ENCODE measurements at places on chromosomes 2 and 18. TPM values are rescaled to one million over a fixed set of nuclear protein-coding genes. Genes with fewer than 3 reads are reported as not detected.

DNA sequence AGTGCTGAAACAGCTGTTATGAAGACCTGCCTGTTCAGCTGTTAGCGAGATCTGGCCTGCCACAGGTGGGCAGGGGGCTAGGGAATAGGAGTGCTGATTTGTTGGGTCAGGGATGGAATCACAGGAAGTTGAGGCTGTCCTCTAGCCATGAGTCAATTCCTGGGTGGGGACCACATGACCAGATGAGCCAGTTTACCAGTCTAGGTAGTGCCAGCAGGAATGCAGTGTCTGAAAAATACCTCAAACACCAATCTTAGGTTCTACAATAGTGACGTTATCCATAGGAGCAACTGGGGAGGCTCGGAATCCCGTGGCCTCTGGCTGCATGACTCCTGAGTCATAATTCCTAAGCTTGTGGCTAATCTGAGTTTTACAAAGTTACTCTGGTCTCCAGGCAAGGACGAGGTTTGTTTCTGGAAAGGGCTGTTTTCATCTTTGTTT is 44.9 kb downstream of the DYSF start:
- no peaks in the 10 kb centered on the region for H3K36me3 ChIP-seq
- DNase-seq, result no peak
- no peaks in the 10 kb centered on the region for H3K27me3 ChIP-seq
- peaks cover 10% of the 10 kb centered on the region for H3K4me1 ChIP-seq
- H3K27ac ChIP-seq, result peak overlapping the region; percentile 17

The WIPF1 gene
- total RNA-seq, result 3.8 TPM

The ANKRD53 gene
- 0.73 TPM for total RNA-seq

The AQP12B gene
- total RNA-seq, result not detected

DNA sequence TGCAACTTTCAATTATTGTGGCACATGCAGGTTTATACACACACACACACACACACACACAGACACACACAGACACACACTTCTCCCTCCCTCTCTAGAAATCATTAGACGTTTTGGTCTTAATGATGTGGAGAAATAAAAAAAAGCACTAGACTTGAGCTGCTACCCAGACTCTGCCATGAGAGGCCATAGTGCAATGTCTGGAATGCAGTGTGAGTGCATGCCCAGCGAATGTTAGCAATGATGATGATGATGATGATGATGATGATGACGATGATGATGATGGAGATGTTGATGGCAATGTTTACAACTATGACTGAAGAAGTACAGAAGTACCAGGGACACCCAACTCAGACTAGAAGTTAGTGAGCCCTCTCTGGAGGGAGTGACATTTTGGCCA is 23.8 kb upstream of the KLHL29 start:
- H3K4me3 ChIP-seq, result no peak overlapping the region
- DNase-seq, result no peak
- H3K27ac ChIP-seq, result no peak overlapping the region
- no peaks in the 10 kb centered on the region for H3K36me3 ChIP-seq
- peaks cover 5% of the 10 kb centered on the region for H3K4me1 ChIP-seq

DNA sequence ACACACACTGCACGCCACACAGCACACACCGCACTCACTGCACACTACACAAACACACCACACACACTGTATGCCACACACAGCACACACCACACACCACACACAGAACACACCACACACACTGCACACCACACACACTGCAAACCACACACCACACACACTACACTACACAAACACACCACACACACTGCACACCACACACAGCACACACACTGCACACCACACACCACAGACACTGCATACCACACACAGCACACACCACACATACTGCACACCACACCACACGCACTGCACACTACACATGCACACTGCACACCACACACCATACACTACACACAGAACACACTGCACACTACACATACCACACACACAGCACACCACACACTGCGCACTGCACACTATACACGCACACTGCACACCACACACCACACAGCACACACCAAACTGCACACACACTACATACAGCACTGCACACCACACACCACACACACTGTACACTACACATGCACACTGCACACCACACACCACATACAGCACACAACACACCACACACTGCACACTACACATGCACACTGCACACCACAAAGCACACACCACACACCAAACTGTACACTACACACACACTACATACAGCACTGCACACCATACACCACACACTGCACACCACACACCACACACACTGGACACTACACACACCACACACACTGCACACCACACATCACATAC is 59.6 kb downstream of the ASB1 start:
- DNase-seq, result no peak
- no peak overlapping the region for H3K4me3 ChIP-seq
- H3K27ac ChIP-seq, result no peak overlapping the region
- H3K36me3 ChIP-seq, result no peaks in the 10 kb centered on the region

DNA sequence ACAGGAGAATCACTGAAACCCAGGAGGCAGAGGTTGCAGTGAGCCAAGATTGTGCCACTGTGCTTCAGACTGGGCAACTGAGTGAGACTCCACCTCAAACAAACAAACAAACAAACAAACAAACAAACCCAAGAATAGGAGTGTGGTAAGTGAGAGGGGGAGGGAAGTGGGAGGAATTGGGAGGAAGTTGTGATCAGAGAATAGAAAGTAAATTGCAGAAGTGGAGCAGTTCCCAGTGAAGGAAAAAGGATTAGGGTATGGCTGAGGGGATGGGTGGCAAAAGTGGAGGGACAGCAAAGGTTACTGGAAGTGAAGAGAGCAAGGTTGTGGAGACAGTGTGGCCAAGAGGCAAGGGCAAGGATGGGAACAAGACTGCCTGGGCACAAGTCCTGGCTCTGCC is 41.1 kb upstream of the C1GALT1C1L start:
- H3K4me3 ChIP-seq, result no peak overlapping the region
- no peak for DNase-seq
- H3K4me1 ChIP-seq, result peaks cover 18% of the 10 kb centered on the region
- H3K27ac ChIP-seq, result no peak overlapping the region
- H3K36me3 ChIP-seq, result no peaks in the 10 kb centered on the region
- H3K27me3 ChIP-seq, result no peaks in the 10 kb centered on the region

The COBLL1 gene
- 7.4 TPM for total RNA-seq

DNA sequence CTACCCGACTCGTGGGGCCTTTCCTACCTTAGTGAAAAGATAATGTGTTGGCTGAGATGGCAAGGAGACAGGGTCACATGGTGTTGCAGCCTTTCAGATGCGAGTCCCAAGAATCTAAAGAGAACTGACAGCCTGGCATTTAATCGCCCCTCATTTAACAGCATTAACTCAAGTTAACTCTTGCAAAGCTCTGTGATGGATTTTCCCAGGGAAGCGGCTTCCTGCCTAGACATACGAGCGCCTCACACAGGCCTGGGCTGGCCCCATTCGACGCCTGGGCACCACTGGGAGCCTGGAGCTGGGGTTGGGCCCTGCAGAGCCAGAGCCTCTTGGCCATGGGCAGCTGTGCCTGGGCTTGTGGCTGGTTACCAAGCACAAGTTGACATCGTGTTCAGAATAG is 140.8 kb downstream of the SEPTIN10 start:
- no peaks in the 10 kb centered on the region for H3K36me3 ChIP-seq
- no peaks in the 10 kb centered on the region for H3K27me3 ChIP-seq
- H3K27ac ChIP-seq, result no peak overlapping the region
- H3K4me3 ChIP-seq, result no peak overlapping the region
- DNase-seq, result peak; percentile 39

GRCh38 chr2:119724656-119725485 is 34.9 kb upstream of the PTPN4 start:
- no peak overlapping the region for H3K4me3 ChIP-seq
- H3K36me3 ChIP-seq, result no peaks in the 10 kb centered on the region
- no peaks in the 10 kb centered on the region for H3K4me1 ChIP-seq
- H3K27me3 ChIP-seq, result no peaks in the 10 kb centered on the region

GRCh38 chr18:48694295-48694694 is 155.5 kb downstream of the CTIF start:
- H3K4me1 ChIP-seq, result no peaks in the 10 kb centered on the region
- H3K4me3 ChIP-seq, result no peak overlapping the region
- no peaks in the 10 kb centered on the region for H3K36me3 ChIP-seq
- H3K27me3 ChIP-seq, result no peaks in the 10 kb centered on the region
- H3K27ac ChIP-seq, result no peak overlapping the region

GRCh38 chr2:47721296-47721695 is 61.6 kb upstream of the MSH6 start:
- no peaks in the 10 kb centered on the region for H3K27me3 ChIP-seq
- no peak overlapping the region for H3K4me3 ChIP-seq
- H3K36me3 ChIP-seq, result no peaks in the 10 kb centered on the region
- no peak for DNase-seq
- H3K27ac ChIP-seq, result peak overlapping the region; percentile 61

- H3K27me3 ChIP-seq, result no peaks in the 10 kb centered on the region
- H3K4me1 ChIP-seq, result peaks cover 21% of the 10 kb centered on the region
- no peak for DNase-seq
- H3K36me3 ChIP-seq, result no peaks in the 10 kb centered on the region
- no peak overlapping the region for H3K4me3 ChIP-seq
- H3K27ac ChIP-seq, result no peak overlapping the region
Measured at GRCh38 chr2:12623051-12623450, 93.7 kb upstream of the TRIB2 start.

The DCDC2C gene
- total RNA-seq, result not detected

- DNase-seq, result peak; percentile 16
- no peaks in the 10 kb centered on the region for H3K27me3 ChIP-seq
- no peak overlapping the region for H3K27ac ChIP-seq
- H3K36me3 ChIP-seq, result no peaks in the 10 kb centered on the region
- no peaks in the 10 kb centered on the region for H3K4me1 ChIP-seq
Measured at GRCh38 chr2:161746891-161747535, 122.8 kb downstream of the SLC4A10 start.

The SNED1 gene
- total RNA-seq, result 1.1 TPM

- no peak overlapping the region for H3K27ac ChIP-seq
- H3K36me3 ChIP-seq, result no peaks in the 10 kb centered on the region
Measured at GRCh38 chr2:67008155-67008554, 389.0 kb upstream of the ETAA1 start.

DNA sequence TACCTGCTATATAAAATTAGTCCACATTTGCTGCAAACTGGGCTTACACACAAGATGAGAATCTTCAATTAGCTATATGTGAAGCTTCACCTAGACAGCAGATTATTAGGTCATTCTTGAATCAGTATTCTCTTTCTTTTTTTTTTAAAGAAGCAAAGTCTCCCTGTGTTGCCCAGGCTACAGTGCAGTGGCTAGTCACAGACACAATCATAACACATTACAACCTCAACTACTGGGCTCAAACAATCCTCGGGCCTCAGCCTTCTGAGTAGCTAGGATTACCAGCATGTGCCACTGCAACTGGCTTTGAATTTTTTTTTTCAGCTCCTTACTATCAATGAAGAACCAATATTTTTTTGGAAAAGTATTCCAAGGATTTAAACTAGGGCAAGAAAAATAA is 30.5 kb downstream of the OLA1 start:
- H3K4me3 ChIP-seq, result no peak overlapping the region
- no peak for DNase-seq
- peaks cover 16% of the 10 kb centered on the region for H3K4me1 ChIP-seq
- H3K36me3 ChIP-seq, result no peaks in the 10 kb centered on the region
- H3K27ac ChIP-seq, result 0 out of 2 replicates have a peak overlapping the region, but pooled peaks have one; percentile 3
- H3K27me3 ChIP-seq, result no peaks in the 10 kb centered on the region

GRCh38 chr2:38159597-38159996 is 83.6 kb upstream of the CYP1B1 start:
- no peak overlapping the region for H3K27ac ChIP-seq
- H3K27me3 ChIP-seq, result no peaks in the 10 kb centered on the region
- peaks cover 13% of the 10 kb centered on the region for H3K4me1 ChIP-seq
- H3K4me3 ChIP-seq, result no peak overlapping the region
- H3K36me3 ChIP-seq, result no peaks in the 10 kb centered on the region
- DNase-seq, result peak; percentile 2

The NFATC1 gene
- 6.4 TPM for total RNA-seq

- H3K27me3 ChIP-seq, result no peaks in the 10 kb centered on the region
- no peak overlapping the region for H3K4me3 ChIP-seq
- no peaks in the 10 kb centered on the region for H3K36me3 ChIP-seq
- no peak for DNase-seq
- no peak overlapping the region for H3K27ac ChIP-seq
Measured at GRCh38 chr2:220469201-220469600, 841.8 kb downstream of the SLC4A3 start.

DNA sequence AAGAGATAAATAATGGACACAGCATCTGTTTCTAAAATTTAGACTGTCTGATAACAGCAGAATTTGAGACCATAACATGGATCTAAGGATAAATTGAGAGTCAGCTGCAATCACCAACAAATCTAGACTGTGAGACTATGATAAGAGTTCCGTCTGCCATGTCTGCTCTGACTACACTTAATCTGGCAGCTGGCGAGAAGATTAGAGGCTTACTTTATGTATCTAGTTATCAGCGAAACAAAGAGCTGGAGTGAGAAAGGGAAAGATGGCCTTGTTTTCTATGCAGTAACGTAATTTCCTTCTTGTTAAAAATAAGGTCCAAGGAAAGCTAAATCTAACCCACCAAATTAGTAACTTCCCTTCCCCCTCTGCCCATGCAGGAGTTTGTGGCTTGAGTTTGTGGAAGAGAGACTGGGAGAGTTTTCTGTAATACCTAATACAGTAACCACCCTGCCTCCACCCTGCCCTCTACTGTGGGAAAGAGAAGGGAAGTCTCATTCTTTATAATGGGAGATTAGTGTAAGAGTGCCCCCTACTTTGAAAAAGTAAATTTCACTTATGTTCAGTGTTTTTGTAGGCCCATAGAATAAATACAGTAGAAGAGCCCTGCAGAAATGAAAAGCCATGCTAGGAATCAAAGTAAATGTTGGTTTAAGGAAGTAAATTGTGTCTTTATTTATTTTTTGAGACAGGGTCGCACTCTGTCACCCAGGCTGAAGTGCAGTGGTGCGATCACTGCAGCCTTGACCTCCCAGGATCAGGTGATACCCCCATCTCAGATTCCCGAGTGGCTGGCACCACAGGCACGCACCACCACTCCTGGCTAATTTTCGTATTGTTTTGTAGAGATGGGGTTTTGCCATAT is 27.5 kb downstream of the EML4 start:
- DNase-seq, result peak; percentile 88
- H3K27me3 ChIP-seq, result no peaks in the 10 kb centered on the region
- no peak overlapping the region for H3K4me3 ChIP-seq

GRCh38 chr18:48657447-48658120 is 118.8 kb downstream of the CTIF start:
- no peak for DNase-seq
- H3K4me3 ChIP-seq, result no peak overlapping the region
- no peak overlapping the region for H3K27ac ChIP-seq
- H3K36me3 ChIP-seq, result no peaks in the 10 kb centered on the region
- H3K4me1 ChIP-seq, result peaks cover 4% of the 10 kb centered on the region
- no peaks in the 10 kb centered on the region for H3K27me3 ChIP-seq

DNA sequence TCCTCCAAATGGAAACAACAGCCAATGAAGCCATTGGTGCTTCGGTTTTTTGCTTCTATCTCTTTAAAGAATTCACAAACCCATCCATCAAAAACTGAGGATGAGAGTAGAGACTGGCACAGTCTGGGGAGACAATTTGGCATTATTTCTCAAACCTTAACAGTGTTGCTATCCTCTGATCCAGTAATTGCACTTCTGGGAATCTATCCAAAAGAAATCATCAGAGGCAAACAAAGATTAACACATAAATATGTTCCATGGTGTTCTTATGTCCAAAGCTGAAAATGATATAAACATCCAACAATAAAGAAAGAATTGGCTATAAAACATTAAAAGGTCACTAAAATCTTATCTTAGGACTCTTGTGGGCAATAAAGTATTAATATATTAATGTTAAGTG is 35.1 kb downstream of the REEP1 start:
- no peaks in the 10 kb centered on the region for H3K36me3 ChIP-seq
- no peak overlapping the region for H3K4me3 ChIP-seq
- no peaks in the 10 kb centered on the region for H3K4me1 ChIP-seq

- peaks cover 12% of the 10 kb centered on the region for H3K4me1 ChIP-seq
- no peaks in the 10 kb centered on the region for H3K36me3 ChIP-seq
- H3K4me3 ChIP-seq, result peak within 1 kb of the TSS; percentile 68
- peaks cover 45% of the 10 kb centered on the region for H3K27me3 ChIP-seq
- H3K27ac ChIP-seq, result no peak within 1 kb of the TSS
Measured at GRCh38 chr2:55923091-55923981, at the start of gene EFEMP1. Gene EFEMP1, minus strand, starts transcription at chr2:55923782. Its CDS starts 1,342 bp downstream, at chr2:55922440.

Measured in GM23338 (cell line).